Right lobe of liver (tissue), 6 donors: ENCODE measurements at places on chromosomes 1 and 21.

DNA sequence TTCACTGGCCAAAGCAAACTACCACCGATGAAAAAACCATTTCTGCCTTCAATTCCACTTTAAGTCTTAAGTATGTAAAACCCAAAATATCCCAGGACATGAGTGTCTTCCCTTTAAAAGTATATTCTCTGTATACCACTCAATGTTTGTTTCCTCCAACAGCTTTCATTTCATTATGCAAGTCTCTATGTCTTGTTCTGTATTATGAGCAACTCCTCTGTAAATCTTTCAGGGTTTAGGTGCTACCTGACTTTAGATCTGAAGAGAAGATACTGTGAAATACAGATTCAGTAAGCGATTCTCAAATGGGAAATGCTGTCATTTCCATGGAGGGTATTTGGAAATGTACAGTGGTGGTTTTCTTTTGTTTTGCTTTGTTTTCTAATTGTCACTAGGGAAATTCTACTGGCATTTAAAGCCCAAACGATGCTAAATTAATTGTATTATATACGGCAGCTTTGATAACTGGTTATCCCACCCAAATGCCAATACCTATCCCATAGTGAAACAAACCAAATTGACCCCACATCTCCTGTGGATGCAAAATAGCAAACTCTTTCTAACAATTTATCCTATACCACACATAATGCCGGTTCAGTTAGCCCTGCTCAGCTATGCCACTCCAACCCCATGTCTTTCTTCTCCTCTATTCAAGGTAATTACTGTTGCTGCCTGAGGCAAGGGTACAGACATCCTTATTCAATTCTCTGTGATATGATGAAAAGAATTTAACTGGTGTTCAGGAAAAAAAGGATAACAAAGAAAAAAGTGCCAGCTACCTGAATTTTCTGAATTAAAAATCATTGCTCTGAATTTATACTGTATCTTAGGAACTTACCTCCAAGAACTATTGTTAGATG lies 182.8 kb downstream of the EIF4G3 start:
- DNase-seq: no peak

GRCh38 chr1:216140730-216141524 lies 282.3 kb downstream of the USH2A start:
- no peak for DNase-seq

- peak; percentile 33 for DNase-seq
Observed at GRCh38 chr1:24897263-24898151, 32.6 kb downstream of the RUNX3 start.

DNA sequence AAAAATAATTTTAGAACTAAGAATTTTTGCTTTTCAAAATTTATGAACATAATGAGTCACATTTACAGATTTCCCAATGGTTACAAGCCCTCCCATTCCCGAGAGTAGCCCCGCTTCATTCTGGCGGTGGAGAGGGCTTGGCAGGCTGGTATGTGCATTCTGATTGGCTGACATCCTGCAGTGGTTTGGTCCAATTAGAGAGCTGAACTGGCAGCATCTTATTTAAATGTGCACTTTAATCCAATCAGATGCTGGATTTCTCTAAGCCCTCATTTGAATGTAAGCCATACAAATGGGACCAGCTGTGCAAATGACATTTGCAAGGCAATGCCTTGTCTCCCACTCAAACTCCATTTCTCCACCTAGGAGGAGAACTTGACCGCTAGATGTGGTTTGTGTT lies 18.0 kb upstream of the TRIM17 start:
- DNase-seq: no peak

GRCh38 chr1:57249511-57249910 lies 174.3 kb downstream of the DAB1 start:
- DNase-seq: no peak

- no peak for DNase-seq
Observed at GRCh38 chr1:88998716-88999115, 6.3 kb upstream of the KYAT3 start.

GRCh38 chr1:14403961-14404645 lies 194.4 kb upstream of the KAZN start:
- no peak for DNase-seq

- no peak for DNase-seq
Observed at GRCh38 chr1:64526312-64526711, 56.4 kb downstream of the CACHD1 start.
